ENCODE measurements at places on chromosomes 7 and 10. TPM values are rescaled to one million over a fixed set of nuclear protein-coding genes. Genes with fewer than 3 reads are reported as not detected.
A peak's percentile ranks its signal among the peaks of the same experiment; 100 is the strongest.

- DNase-seq: peak; percentile 48
Observed at GRCh38 chr7:100680576-100681271, 7.2 kb downstream of the GNB2 start.

Gene USP6NL
- total RNA-seq: 14.3 TPM

DNA sequence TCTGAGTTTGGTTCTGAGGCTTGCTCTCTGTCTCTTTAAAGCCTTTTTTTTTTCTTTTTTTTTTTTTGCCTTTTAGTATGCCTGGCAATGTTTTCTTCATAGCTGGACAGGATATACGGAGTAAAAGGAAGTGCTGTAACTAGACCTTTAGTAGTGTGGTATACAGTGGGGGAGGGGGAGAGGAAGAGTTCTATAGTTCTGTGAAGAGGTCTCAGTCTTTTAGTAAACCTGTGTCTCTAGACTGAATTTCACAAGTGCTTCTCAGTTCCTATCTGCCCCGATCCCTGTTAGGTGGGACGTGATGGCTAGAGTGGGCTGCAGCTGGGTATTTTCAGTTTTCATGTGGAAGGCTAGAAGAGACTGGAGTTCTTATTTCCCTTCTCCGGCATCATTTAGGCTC lies 3.1 kb upstream of the ABCC2 start:
- DNase-seq: no peak

DNA sequence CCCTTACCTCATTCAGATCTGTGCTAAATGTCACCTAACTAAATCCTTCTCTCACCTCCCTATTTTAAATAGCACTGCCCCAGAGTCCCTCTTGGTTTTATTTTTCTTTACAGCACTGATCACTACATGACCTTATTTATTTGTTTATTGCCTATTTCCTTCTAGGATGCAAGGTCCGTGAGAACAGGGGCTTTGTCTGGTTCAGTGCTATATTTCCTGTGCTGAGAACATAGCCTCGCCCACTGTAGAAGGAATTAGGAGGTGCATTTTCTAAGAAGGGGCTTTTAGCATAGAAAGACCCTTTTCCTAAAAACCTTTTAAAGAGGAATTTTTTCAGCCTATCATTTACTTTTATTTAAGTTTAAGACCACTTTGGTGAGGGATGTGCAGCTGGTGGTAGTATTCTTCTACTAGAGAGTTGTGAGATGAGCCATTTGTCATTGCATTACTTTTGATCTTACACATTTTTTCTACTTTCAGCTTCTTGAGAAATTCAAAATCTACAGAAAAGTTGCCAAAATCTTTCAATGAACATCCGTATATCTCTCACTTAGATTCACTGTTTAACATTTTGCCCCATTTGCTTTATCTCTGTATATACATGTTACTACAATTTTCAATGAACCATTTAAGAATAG lies 13.5 kb upstream of the PCGF5 start:
- no peak for DNase-seq

Gene LYZL1
- not detected for total RNA-seq

GRCh38 chr10:7329219-7329618 lies 81.6 kb downstream of the SFMBT2 start:
- no peak for DNase-seq

DNA sequence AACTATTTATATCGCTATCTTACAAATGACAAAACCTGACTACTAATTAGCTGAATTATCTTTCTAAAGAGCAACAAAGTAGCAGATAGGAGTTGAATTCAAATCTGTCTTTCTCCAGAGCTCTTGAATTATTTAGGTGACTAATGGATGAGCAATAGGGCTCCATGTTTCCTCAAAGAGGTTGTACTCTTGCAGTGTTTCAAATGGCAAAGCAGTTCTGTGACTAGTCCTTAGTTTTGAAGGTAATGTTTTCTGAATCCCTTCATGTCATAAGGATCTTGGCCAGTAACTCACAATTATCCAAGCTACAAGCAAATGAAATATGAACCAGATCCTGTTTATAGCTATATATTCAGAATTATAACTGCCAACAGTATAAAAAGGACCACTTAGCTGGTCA lies 999.7 kb downstream of the NRG3 start:
- DNase-seq: no peak

Gene ANLN
- total RNA-seq: 7.8 TPM

Gene NXPH1
- not detected for total RNA-seq

DNA sequence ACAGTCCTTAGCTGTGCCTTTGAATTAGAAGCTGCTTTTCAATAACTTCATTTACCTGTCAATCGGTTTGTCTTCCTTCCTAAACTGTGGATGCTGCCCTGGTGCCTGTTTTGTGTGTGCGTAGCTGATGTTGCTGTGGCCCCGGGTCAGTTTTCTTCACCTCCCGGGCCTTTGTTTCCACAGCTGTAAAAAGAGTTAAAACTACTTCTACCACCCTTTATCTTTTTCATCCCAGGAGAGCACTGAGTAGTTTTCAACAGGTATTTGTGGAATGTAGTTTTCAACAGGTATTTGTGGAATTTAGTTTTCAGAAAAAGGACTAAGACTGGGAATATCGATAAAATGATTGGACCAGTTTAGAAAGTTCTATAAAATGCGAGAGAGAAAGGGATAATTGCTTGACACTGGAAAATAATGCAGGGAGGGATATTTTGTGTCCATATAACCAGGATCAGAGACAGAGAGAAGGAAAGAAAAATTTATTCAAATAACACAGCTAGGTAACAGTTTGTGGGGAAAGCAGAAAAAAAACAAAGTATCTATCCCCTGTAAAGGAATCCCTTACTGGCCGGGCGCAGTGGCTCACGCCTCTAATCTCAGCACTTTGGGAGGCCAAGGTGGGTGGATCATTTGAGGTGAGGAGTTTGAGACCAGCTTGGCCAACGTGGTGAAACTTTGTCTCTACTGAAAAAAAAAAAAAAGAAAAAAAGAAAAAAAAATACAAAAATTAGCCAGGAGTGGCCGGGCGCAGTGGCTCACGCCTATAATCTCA lies 15.9 kb upstream of the IGF2BP3 start:
- DNase-seq: no peak

Gene IFIT1B
- total RNA-seq: not detected

Gene GDI2
- total RNA-seq: 116 TPM

Gene KNDC1
- total RNA-seq: 4.6 TPM

Gene MYH16
- total RNA-seq: not detected

DNA sequence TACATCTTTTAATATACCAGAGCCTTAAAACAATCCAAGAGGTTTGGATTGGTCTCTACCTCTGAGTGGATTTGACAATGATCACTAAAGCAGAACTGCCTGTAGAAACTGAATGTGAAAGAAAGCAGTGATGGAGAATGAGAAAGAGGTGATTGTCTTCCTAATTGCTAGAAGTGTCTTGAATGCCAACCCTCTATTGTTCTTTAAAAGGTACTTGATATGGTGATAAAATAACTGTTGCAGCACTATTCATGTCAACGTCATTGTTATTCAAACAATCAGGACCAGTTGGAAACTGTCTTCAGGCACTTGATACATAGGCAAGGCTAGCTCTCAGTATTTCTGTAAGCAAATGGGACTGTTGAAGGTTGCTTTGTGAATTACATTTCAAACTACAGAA lies 47.9 kb upstream of the ITPRID1 start:
- DNase-seq: no peak

GRCh38 chr7:126605553-126605952 lies 647.2 kb downstream of the GRM8 start:
- no peak for DNase-seq

DNA sequence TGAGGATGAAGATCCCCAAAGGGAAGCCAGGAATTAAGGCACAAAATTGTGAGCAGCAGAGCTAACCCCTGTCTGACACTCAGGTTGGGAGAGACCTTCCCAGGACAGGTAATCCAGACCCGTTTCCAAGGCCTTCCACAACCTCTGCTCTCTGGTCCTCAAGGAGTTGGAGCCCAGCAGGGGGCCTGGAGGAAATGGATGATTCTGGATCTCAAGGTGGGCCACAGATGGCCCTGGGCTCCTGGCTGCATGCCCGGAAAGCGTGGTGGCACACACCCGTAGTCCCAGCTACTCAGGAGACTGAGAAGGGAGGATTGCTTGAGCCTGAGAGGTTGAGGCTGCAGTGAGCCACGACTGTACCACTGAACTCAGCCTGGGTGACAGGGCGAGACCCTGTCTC lies 42.3 kb downstream of the DPYSL4 start:
- no peak for DNase-seq

DNA sequence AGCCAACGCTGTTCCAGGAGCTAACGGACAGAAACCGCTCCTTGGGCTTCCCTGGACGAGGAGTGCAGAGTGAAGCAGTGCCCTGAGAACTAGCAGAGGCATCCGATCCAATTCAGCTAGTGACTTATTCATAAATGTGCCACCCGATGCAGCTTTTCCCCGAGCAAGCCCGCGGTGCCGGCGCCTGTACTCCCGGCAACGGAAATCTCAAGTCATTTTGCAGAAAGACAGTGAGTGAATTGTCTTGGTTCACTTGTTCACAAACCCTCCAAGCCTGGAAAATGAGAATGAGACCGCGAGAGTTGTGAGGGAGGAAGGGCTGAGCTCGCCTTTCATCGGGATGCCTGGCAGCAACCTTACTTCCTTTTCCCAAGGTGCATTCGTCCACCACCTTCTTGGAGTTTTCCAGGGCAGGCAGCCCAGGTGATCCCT lies 87.5 kb downstream of the COBL start:
- DNase-seq: no peak

DNA sequence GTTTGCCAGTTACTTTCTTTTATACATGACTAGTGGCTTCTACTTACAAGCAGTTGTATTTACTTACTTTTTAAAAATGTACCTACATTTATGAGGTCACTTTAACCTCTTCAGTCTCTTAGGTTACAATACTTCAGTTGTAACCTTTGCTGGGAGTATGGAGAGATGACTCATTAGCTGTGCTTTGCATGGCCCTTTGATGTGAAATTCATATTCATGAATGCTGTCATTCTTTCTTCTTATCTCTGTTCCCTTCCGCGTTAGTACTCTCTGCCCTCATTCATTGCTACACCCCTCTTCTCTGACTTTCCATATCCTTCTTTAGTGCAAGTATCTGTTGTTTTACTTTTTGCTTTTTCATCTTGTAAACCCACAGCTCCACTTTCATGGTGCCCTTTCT lies 164.3 kb downstream of the BMPER start:
- DNase-seq: no peak

Gene FEZF1
- total RNA-seq: not detected

Gene C10orf67
- total RNA-seq: not detected

GRCh38 chr10:3464760-3465405 lies 292.3 kb upstream of the PITRM1 start:
- DNase-seq: no peak

GRCh38 chr10:111956841-111957240 lies 226.7 kb downstream of the GPAM start:
- DNase-seq: no peak

DNA sequence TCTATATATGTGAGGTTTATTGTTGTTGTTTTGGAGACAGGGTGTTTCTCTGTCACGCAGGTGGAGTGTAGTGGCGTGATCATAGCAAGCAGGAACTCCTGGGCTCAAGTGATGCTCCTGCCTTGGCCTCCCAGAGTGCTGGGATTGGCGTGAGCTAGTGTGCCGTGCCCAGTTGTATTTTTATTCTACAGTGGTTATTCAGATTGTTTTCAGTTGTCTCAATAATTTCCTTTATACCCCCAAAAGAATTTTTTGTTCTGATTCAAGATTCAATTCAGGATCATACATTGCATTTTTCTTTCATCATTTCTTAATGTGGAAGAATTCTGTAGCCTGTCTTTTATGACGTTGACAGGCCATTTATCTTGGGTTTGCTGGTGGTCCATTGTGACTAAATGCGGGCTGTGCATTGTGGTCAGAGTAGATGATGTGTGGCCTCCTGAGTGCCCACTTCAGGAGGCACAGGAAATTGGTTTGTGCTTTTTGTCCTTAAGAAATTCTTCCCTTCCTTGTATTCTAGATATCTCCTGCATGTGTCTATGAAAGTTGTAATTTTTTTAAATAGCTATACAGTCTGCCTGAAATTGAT lies 22.9 kb downstream of the RBM33 start:
- DNase-seq: no peak

Gene IL6
- 0.80 TPM for total RNA-seq

DNA sequence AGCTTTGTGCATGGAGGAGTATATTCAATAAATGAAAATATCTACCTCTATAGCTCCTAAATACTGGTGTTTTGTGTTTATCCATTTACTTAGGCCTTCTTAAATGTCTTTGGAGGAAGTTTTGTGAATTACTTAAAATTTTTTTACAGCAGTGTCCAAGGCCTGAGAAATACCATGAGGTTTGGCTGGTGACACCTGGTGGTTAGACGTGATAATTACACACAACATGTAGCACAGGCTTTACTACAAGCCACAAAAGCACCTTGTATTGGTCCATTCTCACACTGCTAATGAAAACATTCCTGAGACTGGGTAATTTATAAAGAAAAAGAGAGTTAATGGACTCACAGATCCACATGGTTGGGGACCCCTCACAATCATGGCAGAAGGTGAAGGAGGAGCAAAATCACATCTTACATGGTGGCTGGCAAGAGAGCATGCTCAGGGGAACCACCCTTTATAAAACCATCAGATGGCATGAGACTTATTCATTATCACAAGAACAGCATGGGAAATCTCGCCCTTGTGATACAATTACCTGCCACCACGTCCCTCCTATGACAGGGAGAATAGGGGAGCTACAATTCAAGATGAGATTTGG lies 20.6 kb downstream of the HYAL4 start:
- no peak for DNase-seq

DNA sequence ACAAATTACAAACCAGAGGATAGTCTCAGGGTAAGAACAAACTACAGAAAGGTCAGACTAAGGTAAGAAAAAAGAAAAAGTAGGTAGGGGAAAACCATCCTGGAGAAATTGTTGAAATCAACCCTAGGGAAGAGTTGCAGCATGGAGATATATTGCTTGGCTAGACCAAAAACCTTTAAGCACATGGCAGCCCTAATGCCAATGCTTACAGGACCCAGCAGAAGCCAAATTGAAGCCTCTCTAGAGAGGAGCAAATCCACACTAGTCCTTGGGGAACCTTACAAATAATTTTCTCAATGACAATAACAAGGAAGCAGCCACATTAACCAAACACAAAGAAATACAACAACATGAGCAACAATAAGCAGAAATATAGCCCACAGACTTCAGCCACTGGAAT lies 81.9 kb downstream of the CNOT4 start:
- no peak for DNase-seq

Gene EVX1
- not detected for total RNA-seq

Gene AQP1
- 13.9 TPM for total RNA-seq

GRCh38 chr7:67723591-67723990 lies 727.0 kb downstream of the TYW1 start:
- DNase-seq: no peak

Gene ASB10
- not detected for total RNA-seq

Data from right lobe of liver (tissue), 6 donors.